Fibroblast of lung (primary cell): ENCODE measurements at places on chromosomes 13 and 19.

DNA sequence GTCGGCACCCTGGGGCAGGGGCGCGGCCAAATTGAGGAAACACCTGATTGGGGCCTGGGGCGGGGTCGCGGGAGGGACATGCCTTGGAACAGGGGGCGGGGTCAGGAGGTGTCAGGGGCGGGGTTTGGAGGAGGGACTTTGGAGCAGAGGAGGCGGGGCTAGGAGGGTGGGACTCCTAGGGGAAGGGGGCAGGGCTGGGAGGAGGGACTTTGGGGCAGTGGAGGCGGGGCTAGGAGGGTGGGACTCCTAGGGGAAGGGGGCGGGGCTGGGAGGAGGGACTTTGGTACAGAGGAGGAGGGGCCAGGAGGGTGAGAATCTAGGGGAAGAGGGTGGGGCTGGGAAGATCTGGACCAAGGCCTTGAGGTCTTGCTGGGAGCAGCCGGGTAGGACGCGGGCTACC is 21.9 kb downstream of the GRIN2D start:
- DNase-seq, result peak; percentile 51

DNA sequence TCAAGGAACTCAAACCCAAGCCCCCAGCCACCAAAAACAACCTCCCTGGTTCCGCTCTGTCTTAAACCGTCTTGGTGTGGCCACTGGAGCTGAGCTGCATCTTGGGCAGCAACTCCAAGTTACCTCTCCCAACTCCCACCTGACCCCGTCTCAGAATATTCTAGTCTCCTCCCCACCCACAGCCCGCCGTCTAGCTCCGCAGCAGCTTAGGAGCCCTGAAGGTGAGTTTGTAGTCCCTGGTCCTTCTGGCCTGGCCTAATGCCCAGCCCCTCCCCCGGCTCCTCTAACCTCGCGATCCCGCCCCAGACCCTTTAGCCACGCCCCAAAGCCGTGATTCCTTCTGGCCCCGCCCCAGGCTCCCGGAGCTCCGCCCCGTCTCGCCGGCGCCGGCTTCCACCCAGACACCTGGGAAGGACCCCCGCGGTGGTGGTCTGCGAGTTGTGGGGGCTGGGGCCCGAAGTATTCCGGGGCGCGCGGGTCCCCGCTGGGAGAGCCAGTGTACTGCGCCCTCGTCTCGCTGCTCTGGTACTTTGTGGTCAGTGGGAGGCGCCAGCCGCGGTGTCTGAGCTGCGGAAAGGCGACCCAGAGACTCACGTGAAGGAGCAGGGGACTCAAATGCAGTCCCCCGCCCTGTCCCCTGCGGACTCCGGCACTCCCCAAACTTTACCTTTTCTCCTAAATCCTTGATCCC is 2.5 kb upstream of the LHB start:
- DNase-seq, result no peak

DNA sequence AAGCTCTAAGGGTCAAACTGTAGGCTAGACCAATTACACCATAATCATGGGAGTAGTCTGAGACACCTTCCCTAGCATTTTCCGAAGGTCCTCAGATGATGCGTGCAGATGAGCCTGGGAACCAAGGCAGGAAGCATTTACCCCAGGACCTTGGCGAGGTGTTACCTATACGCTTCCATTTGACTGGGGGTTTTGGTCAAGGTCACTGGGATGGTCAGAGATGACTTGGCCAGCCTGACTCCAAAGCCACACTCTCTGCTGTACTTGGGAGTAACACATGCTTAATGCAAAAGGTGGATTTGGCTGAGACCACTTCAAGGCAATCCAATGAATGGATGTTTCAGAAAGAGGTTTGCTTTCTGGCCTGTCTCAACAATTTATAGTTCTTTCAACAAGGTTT is 98.9 kb upstream of the IRS2 start:
- DNase-seq, result no peak

DNA sequence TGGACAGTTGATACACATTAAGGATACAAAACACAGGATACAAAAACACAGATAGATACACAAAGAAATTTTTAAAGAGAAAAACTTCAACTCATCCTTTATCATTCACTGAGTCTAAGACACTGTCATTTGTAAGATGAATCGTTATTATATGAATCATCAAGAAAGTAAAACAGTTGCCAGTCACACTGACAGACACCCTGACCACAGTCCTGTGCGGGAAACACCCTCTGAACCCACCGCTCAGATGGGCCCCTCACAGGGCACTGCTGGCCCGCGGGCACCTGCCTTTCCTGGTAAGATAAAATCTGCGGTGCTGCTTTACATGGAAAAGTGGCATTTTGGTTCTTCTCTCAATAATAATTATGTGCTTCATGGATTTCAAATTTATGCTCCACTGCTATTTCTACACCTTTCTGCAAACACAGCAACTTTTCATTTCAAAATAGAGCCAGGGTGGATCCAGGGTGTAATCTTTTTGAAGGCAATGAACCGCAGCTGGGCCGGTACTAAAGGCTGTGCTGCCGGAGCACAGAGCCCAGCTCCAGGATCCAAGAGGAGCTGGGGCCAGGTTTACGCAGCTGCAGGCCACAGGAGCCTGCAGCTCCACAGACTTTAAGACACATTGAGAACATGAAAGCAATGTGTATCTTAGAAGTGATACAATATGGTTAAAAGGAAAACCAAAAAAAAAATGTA is 76.8 kb downstream of the TUBGCP3 start:
- no peak for DNase-seq

DNA sequence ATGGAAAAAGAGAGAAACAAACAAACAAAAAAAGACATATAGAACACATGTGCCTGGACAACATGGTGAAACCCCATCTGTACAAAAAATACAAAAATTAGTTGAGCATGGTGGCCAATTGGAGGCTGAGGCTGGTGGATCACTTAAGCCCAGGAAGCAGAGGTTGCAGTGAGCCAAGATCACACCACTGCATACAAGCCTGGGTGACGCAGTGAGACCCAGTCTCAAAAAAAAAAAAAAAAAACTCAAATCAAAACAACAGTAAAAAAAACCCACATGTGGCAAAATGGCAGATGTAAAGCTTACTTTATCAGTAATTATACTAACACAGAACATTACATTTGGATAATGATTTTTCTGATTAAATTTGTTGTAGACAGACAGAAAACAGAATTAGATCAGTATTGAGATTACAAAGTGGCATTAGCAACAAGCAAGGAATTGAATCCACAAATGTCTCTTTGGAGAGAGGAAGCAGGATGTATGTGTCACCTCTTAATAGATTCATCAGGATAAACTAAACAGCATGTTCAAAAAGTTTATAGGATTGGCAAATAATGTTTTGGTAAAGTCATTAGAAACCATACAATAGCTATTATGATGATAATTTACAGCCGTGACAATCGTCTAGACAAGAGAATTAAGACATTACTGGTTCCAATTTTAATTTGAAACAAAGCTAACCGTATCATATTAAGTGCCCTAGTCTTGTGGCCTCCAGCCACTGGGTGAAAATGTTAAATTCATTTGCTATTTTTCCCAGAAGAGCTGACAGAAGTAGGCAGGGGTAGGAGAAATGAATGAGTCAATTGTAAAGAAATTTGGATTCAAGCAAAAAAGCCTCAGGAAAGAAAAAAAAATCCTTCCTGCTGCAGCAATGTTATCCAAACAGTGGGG is 206.0 kb downstream of the FGF14 start:
- DNase-seq, result peak; percentile 80

- no peak for DNase-seq
These were observed 26.8 kb downstream of the AP1M1 start for GRCh38 chr19:16224293-16225045.

DNA sequence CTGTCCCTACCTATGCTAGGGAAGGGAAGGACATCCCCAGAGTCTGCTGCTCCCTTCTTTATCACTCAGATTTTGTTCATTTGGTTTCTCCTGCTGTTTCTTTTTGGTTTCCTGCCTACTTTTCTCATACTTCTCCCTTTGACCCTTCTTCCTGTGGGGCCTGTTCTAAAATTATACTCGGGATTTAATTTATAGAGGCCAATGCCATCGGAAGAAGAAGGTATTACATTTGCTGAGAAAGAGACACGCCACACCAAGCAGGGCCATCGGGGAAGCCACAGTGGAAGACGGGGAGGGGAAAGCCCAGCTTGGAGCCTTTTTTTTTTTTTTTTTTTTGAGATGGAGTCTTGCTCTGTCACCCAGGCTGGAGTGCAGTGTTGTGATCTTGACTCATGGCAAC is 46.8 kb upstream of the FARP1 start:
- no peak for DNase-seq

GRCh38 chr19:18452386-18452785 is 14.5 kb upstream of the ISYNA1 start:
- no peak for DNase-seq

DNA sequence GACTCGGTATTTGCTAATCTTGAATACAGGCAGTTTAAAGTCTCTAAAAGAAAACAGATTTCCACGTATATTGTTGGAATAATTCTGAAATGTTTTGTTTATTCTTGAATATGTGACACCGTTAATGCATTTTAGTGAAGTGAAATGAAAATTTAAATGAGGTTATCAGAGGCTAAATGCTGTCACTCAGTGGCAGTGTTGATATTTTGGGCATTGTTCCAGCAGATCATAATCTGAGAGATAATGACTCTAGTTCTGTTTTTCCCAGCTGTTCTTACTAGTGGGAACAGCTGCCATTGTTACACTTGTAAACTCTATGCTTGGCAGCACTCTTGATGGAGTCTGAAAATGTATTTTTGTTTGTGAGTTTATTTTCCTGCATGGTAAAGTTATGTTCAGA is 365.6 kb upstream of the SLC10A2 start:
- no peak for DNase-seq

GRCh38 chr19:15390814-15391213 is 11.2 kb upstream of the AKAP8 start:
- DNase-seq, result no peak

GRCh38 chr13:99215184-99215830 is 14.7 kb downstream of the UBAC2 start:
- no peak for DNase-seq

- no peak for DNase-seq
These were observed 19.7 kb downstream of the RFX1 start for GRCh38 chr19:13986348-13986904.

GRCh38 chr13:40615619-40616018 is 50.8 kb downstream of the FOXO1 start:
- no peak for DNase-seq

DNA sequence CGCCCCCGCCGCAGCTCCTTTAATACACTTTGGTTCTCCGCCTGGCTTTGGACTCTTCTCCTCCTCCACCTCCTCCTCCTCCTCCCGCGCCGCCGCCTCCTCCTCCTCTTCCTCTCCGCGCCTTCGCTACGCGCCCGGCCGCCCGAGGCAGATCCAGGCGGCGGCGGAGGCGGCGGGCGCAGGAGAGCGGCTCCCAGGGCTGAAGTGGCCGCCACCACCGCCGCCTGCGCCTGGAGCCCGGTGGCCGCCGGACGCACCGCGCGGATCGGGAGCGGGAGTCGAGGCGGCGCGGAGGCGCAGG is at the start of gene ZIC2:
TSS of gene ZIC2 (plus strand) at position 50 of the 301 bp plus-strand sequence. CDS start 281 bp downstream, outside the sequence.
- DNase-seq, result no peak

DNA sequence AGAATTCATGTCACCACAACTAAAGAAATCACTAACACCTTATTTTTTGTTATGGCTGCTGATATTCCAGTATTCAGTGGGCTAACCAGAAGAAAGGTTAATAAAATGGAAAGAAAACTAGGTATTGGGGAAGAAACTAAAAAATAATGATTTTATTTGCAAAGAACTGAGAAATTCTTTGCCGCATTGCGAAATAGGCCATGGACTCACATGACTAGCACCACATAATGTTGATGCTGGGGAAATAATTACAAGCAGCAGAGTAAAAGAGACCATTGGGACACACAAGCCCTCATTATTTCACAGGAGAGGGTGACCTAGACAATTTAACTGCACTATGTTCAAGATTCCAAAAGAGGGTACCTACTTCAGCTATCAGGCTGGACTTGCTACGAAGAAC is 1411.5 kb downstream of the SLITRK5 start:
- DNase-seq, result peak; percentile 22

- peak; percentile 97 for DNase-seq
These were observed 594.6 kb downstream of the PCDH9 start for GRCh38 chr13:66635526-66635925.

DNA sequence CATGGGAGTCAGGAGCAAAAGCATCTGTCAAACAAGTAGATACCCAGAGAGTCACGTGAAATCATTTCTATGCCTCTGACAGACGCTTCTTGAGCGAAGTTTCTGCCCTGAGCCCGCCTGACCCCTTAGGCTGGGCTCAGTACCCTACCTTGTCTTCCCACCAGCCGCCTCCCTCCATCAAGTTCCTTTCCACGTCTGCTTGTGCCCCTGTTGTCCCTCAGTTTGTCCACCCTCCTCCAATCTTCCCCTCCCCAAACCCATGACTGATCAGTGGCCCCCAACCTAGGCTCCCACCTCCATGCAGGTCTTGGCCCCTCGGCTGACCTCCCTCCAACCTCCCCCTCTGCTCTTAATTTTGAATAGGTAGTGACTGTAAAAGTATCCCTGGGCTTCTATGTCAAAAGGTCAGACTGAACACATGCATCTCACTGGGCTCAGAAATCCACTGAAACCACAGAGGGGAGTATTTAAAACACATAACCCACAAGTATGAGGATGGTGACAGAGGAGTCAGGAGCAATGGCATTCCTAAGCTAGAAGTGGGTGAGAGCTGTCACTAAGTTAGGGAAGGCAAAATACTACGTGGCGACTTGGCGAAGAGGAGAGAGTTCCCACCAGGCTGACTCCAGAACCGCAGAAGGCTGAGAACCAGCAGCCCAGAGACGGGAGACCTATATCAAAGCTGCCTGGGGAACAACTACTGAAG is 1.7 kb upstream of the ZNF446 start:
- DNase-seq, result peak; percentile 61

GRCh38 chr19:33758541-33759013 is 38.1 kb upstream of the KCTD15 start:
- peak; percentile 25 for DNase-seq

DNA sequence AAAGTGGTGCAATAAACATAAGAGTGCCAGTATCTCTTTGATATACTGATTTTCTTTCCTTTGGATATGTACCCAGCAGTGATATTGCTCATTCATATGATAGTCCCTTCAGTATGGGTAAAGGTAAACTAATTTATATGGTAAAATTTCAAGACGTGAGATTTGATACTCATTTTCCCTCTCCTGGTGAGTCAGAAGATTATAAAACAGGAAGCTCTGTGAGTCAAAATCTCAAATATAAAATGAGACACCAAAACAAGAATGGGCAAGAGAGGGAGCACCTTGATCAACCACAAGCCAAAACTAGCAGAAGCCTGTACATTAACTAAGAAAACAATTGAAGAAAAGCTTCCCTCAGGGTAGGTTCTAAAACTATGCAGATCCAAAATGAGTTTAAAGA is 216.3 kb downstream of the SLITRK6 start:
- peak; percentile 17 for DNase-seq

DNA sequence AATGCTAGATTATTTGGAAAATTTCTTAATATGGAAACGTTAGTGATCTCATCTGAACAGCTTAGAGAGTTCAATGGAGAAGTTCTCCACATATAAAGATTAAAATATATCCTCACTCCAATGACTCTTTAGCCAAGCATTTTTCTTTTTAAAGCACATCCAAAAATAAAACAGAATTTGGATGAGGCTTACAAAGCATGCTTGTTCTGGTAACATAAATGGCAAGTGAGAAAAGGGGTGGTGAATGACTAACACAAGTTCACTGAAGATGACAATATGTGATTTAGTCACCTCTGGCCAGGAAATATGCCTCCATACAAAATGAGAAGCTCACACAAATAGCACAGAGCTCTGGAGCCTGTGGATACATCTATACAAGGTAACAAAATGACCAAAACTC is 253.0 kb downstream of the PCDH20 start:
- peak; percentile 74 for DNase-seq
